HEK293T (cell line): ENCODE measurements at places on chromosomes 5 and 9.
A peak's percentile ranks its signal among the peaks of the same experiment; 100 is the strongest.

DNA sequence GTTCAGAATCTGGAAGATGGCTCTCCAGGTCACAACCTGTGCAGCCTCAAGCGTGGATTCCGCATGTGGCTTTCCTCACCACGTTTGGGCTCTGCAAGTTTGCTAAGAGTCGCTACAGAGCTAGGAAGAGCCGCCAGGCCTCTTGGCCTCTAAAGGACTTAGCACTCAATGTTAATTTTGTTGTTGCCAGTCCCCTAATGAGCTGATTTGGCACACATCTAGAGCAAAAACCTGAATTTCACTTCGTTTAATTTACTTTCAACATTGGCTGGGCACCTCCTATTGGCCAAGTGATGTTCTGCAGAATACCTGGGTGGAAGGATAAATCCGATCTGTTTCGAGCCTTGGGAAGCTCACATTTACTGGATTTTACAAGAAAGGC, 65.8 kb upstream of the UNC5A start:
- DNase-seq, result peak; percentile 47

- DNase-seq, result no peak
These were observed 60.2 kb downstream of the MLLT3 start for GRCh38 chr9:20562051-20562450.

- DNase-seq, result no peak
These were observed 1682.4 kb downstream of the MAT2B start for GRCh38 chr5:165187815-165188214.

DNA sequence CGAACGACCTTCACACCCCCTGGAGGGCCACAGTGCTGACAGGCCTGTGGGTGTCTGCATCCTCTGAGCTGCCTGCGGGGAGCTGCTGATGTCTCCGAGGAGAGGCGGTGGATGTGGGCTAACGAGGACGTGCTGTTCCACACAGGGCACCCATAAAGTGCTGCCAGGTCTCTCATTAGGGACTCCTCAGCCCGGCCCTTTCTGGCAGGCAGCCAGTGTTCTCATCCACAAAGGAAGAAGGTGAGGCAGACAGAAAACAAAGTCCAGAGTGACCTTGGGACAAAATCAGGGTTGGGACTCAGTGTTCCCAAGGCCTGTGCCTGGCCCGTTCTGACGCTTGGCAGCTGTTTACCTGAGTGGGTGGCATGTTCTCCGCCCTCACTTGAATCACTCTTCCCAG, 29.3 kb downstream of the CARTPT start:
- DNase-seq, result no peak

GRCh38 chr5:73256462-73256861, 83.5 kb downstream of the TMEM174 start:
- no peak for DNase-seq

GRCh38 chr5:156479849-156480248, 152.9 kb downstream of the SGCD start:
- DNase-seq, result no peak

GRCh38 chr9:123973590-123974223, 37.9 kb upstream of the LHX2 start:
- no peak for DNase-seq

- no peak for DNase-seq
These were observed 104.3 kb upstream of the PCSK1 start for GRCh38 chr5:96537386-96537785.

DNA sequence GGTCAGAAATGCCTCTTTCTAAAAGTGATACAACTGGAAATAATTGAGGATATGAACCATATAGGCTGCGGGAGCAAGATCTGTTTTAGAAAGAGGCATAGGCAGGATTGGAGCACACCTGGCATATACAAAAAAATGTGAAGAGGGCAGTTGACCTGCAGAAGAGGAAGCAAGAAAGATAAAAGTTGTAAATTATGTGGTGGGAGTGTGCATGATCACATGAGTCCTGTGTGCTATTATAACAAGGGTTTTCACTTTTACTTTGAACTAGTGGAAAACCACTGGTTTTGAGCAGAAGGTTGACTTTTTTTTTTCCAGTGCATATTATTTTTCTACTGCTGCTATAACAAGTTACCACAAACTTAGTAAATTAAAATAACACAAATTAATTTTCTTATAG, 489.3 kb downstream of the ANXA1 start:
- DNase-seq, result no peak

- DNase-seq, result no peak
These were observed 24.2 kb upstream of the MELK start for GRCh38 chr9:36548454-36548853.

DNA sequence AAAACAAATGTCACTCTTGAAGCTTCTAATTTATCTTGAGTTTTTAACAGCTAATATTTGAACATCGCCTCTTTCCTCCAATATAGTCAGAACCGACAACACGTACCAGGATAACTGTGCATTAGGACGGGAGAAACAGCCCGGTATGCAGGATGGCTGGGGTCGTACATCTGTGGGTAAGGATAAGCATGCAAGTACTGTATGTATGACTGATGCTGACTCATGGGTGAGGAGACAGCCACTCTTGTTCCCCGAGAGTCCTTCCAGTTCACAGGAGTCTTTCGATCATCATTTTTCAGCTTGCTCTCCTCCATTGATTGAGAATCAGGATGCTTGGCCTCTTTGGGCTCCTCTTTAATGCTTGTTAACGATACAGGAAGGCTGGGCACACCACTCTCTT, 102.3 kb downstream of the ZNF608 start:
- no peak for DNase-seq

DNA sequence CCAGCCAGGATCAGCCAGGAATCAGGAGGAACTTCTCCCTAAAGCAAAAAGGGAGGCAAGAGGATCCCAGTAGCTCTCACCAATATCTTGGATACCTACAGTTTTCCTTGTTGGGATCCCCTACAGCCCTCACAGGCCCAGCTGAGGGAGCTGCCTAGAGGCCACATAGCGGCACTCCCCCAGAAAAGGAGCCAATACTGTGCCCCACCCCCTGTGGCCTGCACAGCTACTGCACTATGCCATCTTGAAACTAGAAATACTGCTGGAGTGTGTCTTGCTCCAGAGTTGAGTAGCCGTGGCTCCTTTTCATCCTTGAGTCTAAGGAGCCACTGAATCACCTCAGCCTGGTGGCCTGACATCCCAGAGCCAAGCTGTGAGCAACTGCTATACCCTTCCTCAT, 22.3 kb upstream of the TRPM6 start:
- no peak for DNase-seq

DNA sequence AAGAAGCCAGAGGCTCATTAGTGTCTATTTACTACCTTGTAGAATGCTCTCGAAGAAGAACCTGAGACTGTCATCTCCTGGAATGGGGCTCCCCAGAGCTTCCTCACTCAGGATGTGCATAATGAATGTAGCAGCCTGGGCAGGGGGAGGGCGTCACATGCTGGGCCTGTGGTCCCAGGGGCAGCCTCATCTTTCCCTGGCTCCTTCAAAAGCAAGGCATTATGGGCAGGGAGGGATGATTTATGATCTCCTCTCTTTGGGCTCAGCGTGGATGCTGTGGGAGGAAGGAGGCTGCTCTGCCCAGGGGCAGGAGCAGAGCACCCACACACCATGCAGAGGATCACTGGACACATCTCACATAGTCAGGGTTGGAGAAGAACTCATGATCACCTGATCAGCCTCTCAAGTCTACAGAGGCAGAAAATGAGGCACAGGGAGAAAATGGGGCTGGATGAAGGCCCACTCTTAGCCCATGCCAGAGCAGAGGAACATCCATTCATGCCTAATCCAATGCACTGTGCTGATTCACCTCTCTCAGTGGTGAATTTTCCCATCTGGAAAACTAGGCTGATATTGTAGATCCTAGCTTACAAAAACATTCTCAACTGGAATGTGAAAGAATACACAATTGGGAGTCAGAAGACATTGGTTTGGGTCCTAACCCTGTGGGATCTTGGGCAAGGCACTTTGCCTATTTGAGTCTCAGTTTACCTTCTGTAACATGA, 173.7 kb downstream of the CARTPT start:
- no peak for DNase-seq
